ENCODE measurements at places on chromosomes 6 and 20.

DNA sequence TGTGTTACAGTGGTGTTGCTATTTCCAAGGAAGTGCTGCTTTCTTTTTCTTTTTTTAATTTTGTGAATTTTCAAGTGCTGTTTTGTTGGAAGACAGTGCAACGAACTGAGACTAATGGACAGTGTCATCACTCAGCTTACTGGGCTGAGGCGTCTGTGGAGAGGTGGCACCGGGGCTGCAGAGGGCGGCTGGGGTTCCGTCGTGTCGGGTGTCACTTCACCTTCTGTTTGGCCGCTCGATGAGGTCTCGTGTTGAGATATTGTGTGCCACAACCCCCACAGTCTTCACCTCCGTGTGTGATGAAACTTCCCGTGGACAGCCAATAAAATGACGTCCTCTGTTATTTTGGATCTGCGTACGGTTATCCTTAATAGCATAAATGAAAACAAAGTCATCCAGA, 149.4 kb upstream of the SNX9 start:
- no peaks in the 10 kb centered on the region for H3K27me3 ChIP-seq
- no peaks in the 10 kb centered on the region for H3K36me3 ChIP-seq
- no peak overlapping the region for H3K4me3 ChIP-seq
- no peak overlapping the region for H3K27ac ChIP-seq
- H3K4me1 ChIP-seq, result peaks cover 5% of the 10 kb centered on the region
- DNase-seq, result no peak

- peaks cover 6% of the 10 kb centered on the region for H3K4me1 ChIP-seq
- H3K27ac ChIP-seq, result no peak overlapping the region
- no peaks in the 10 kb centered on the region for H3K27me3 ChIP-seq
- no peaks in the 10 kb centered on the region for H3K36me3 ChIP-seq
- H3K4me3 ChIP-seq, result no peak overlapping the region
Observed at GRCh38 chr6:2633736-2634135, 117.0 kb downstream of the MYLK4 start.

GRCh38 chr6:53426667-53427270, 78.0 kb upstream of the ELOVL5 start:
- H3K4me3 ChIP-seq, result no peak overlapping the region
- no peak for DNase-seq

- H3K4me1 ChIP-seq, result no peaks in the 10 kb centered on the region
- no peak overlapping the region for H3K27ac ChIP-seq
- DNase-seq, result no peak
- H3K27me3 ChIP-seq, result no peaks in the 10 kb centered on the region
- H3K4me3 ChIP-seq, result no peak overlapping the region
Observed at GRCh38 chr20:24420567-24420966, 48.9 kb upstream of the SYNDIG1 start.

GRCh38 chr6:168209420-168209819, 110.2 kb downstream of the DACT2 start:
- no peaks in the 10 kb centered on the region for H3K36me3 ChIP-seq
- H3K4me3 ChIP-seq, result no peak overlapping the region
- no peaks in the 10 kb centered on the region for H3K4me1 ChIP-seq
- no peak overlapping the region for H3K27ac ChIP-seq
